ENCODE measurements at places on chromosomes 16 and 17. TPM values are rescaled to one million over a fixed set of nuclear protein-coding genes. Genes with fewer than 3 reads are reported as not detected.
A peak's percentile ranks its signal among the peaks of the same experiment; 100 is the strongest.

MTSS2 gene
- 145 TPM for polyA plus RNA-seq

HSD17B2 gene
- 0.10 TPM for polyA plus RNA-seq

GINS2 gene
- 1.2 TPM for polyA plus RNA-seq

NAT9 gene
- 91.6 TPM for polyA plus RNA-seq

- no peak for DNase-seq
- H3K27ac ChIP-seq = no peak overlapping the region
- H3K27me3 ChIP-seq = no peaks in the 10 kb centered on the region
- no peaks in the 10 kb centered on the region for H3K36me3 ChIP-seq
These were observed 608.6 kb upstream of the GOT2 start for GRCh38 chr16:59342669-59343068.

- no peak for DNase-seq
- H3K4me1 ChIP-seq = peaks cover 27% of the 10 kb centered on the region
- no peak within 1 kb of the TSS for H3K27ac ChIP-seq
- peak within 1 kb of the TSS; percentile 47 for H3K4me3 ChIP-seq
- H3K36me3 ChIP-seq = no peaks in the 10 kb centered on the region
These were observed at the start of gene CYGB for GRCh38 chr17:76537578-76538280. TSS of gene CYGB (minus strand) at chr17:76537709. CDS start at chr17:76537542, 167 bp downstream.

DNA sequence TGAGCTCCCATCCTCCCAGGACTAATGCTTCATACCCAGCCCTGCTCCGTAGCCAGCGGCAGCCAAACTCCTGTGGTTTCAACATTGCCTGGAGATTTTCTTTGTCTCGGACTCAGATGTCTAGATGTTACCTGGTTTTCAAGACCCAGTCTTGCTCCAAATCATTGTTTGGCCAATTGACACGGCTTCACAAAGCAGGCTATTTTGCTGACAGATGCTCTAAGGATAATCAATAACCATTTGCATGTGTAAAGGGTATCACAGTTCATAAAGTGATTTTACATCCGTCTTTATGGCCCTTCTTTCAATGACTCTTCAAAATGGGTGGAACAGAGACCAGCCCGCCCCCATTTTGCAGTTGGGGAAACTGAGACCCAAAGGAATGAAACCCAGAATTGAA, 153.4 kb downstream of the SALL1 start:
- H3K36me3 ChIP-seq = no peaks in the 10 kb centered on the region
- DNase-seq = no peak
- H3K27me3 ChIP-seq = no peaks in the 10 kb centered on the region
- H3K27ac ChIP-seq = no peak overlapping the region
- no peaks in the 10 kb centered on the region for H3K4me1 ChIP-seq

DNA sequence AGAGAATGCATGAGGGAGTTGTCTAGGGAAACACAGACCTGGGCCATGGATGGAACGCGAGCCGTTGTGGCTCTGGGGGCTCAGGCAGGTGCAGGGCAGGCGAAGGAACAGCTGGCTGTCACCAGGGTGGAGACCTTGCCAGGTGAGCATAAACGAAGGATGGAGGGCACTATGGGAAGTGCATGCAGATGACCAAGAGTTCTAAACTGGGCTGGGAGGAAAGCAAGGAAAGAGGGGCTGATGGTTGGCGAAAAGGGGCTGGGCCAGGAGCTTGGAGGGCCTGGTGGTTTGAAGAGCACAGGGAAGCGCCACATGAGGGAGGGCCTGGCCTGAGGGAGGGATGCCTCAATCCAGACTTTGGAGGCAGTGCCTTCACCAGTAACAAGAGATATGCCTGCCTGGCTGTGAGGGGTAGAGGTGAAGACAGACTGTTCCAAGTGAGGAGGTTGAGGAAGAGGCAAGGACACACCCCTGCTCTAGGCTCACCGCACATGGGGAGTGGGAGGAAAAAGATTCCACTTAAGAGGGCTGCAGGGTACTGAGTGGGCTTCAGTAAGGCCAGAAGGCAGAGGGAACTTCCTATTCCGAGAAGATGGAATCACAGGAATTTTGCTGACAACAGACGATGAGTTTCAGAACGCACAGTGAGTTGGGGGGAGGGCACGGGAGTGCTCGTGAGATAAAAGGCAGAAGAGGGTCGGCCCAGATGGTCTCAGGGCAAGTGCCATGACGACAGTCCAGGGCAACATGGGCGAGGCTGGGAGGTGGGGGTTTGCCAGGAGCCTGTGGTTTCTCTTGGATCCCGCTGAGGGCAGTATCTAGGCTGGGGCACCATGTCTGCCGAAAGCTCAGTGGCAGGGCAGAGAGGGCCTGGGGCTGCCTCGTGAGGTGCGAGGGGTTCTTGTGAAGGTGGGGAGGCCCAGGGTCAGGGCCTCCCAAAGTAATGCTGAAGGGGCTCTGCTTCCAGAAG, 20.6 kb downstream of the B9D1 start:
- H3K27ac ChIP-seq = peak overlapping the region; percentile 53
- no peaks in the 10 kb centered on the region for H3K27me3 ChIP-seq
- H3K4me3 ChIP-seq = no peak overlapping the region
- H3K4me1 ChIP-seq = peaks cover 33% of the 10 kb centered on the region
- no peaks in the 10 kb centered on the region for H3K36me3 ChIP-seq

GRCh38 chr17:27207073-27207513, 86.8 kb upstream of the WSB1 start:
- no peaks in the 10 kb centered on the region for H3K4me1 ChIP-seq
- H3K27ac ChIP-seq = peak overlapping the region; percentile 15
- H3K27me3 ChIP-seq = no peaks in the 10 kb centered on the region
- H3K36me3 ChIP-seq = no peaks in the 10 kb centered on the region
- DNase-seq = no peak

DNA sequence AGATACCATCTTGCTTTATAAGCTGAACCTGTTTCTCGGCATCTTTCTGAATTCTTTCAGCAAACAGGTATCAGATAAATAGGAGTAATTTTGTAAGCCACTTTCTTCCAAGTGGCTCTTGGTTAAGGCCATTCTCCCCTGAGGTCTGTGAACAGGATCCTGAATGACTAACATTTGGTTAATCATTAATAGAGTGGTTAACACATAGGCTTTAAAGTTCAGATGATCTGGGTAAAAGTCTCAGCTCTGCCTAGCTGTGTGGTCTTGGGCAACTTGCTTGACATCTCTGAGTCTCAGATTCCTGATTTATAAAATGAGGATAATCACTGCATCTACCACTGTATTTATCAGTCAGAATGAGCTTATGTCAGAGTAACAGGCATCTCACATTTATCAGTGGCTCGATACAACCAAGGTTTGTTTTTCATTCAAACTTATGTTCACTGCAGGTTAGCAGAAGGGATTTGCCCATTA, 44.4 kb upstream of the ANKFN1 start:
- H3K27me3 ChIP-seq = no peaks in the 10 kb centered on the region
- H3K27ac ChIP-seq = no peak overlapping the region
- no peaks in the 10 kb centered on the region for H3K36me3 ChIP-seq
- H3K4me1 ChIP-seq = no peaks in the 10 kb centered on the region
- no peak overlapping the region for H3K4me3 ChIP-seq
- DNase-seq = no peak

GRCh38 chr16:27287887-27288286, 19.3 kb upstream of the NSMCE1 start:
- H3K4me3 ChIP-seq = no peak overlapping the region
- no peak overlapping the region for H3K27ac ChIP-seq
- DNase-seq = no peak
- no peaks in the 10 kb centered on the region for H3K36me3 ChIP-seq
- peaks cover 4% of the 10 kb centered on the region for H3K4me1 ChIP-seq
